Inflammatory macrophage (primary cell): ENCODE measurements at places on chromosomes 1 and 21.
A peak's percentile ranks its signal among the peaks of the same experiment; 100 is the strongest.

DNA sequence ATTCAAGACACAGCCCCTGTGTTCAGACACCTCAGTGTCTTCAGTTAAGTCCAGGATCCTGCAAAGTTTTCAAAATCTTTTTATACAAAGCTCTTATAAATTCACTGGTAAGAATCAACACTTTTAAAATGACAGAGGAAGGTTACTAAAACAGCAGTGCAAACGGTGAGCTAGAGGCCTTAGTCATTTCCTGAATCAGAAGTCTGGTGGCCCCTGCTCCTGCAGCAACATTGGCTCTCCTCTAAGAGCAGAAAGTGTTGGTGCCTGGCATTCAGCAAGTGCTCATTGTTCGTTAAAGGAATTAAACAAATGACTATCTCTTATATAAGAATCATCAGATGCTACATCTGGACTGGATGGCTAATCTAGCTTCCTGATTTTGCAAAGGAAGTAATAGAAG lies 282.9 kb downstream of the PTGER3 start:
- DNase-seq, result peak; percentile 1

DNA sequence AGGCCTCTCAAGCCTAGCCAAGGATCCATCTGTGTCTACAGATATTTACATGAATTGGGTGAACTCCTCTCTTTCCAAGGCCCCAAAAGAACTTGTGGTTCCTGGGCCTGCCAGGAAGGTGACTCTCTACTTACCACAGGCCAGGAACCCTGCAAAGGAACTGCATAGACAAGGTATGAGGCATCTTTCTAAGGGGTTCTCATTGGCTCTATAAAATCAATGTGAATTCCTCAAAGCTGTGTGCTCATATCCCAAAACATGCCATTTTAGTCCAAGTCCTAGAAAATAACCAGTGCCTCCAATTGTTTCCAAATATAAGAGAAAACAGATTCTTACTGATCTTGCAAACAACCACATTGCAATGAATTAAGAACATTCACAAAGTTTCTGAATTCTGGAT lies 39.9 kb upstream of the RGL1 start:
- no peak for DNase-seq

- no peak for DNase-seq
Measured at GRCh38 chr1:166988974-166989515, at the start of gene MAEL. TSS of gene MAEL (plus strand) at chr1:166989280. CDS start at chr1:166989353, 73 bp downstream.

GRCh38 chr1:29754573-29755375 lies 518.5 kb downstream of the PTPRU start:
- no peak for DNase-seq

GRCh38 chr21:45905196-45905595 lies 76.4 kb upstream of the COL6A1 start:
- DNase-seq, result no peak

- no peak for DNase-seq
Measured at GRCh38 chr1:246166841-246167240, 340.2 kb downstream of the SMYD3 start.

GRCh38 chr1:151334822-151335221 lies 7.6 kb upstream of the PI4KB start:
- DNase-seq, result no peak

- no peak for DNase-seq
Measured at GRCh38 chr1:203289982-203290260, 15.4 kb upstream of the BTG2 start.

DNA sequence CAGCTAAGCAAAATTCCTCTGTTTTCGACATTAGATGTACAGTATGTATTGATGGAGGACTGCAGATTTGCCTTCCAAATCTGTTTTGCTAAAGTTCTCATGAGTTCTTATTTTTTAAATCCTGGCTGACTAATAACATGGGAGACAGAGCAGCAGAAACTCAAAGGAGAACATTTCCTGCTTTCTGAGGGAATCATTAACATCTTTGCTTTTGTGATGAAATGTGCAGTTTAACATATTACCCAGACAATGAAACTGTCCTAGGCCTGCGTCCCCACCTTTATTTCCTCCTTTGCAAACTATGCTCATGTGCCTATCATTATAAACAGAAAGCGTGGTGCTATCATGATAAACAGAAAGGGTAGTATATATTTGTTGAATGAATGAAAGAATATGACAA lies 149.9 kb downstream of the ZP4 start:
- DNase-seq, result no peak

- DNase-seq, result no peak
Measured at GRCh38 chr1:33725037-33725436, 138.8 kb upstream of the HMGB4 start.

DNA sequence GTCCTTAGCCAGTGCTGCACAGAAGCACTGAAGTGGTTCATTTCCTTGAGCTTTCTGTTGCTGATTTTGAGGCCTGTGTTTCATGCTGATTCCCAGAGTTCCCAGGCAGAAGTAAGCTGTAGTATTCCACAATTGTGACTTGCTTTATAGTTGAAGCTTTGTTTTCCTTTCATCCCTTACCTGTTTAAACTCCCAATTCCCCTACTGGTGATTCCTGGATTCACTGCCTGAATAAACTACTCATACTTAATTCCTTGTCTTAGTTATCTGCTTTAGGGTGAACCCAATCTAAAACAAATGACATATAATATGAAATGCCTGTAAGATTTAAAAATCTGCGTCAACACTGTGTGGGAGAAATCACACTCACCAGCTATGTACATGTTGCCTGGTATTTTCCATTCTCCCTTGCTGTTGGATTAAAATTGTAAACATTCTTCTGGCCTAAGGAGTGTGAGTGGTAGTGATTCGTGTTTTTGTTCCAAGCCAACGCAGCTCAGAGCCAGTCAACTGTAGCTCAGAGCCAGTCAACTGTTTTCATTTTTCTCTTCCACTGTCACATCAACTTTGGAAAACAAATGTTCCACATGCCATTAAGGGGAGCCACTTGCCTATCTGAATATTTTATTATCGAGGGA lies 879.4 kb downstream of the MRPL39 start:
- no peak for DNase-seq

- DNase-seq, result no peak
Measured at GRCh38 chr1:50271337-50271736, 151.9 kb downstream of the DMRTA2 start.

DNA sequence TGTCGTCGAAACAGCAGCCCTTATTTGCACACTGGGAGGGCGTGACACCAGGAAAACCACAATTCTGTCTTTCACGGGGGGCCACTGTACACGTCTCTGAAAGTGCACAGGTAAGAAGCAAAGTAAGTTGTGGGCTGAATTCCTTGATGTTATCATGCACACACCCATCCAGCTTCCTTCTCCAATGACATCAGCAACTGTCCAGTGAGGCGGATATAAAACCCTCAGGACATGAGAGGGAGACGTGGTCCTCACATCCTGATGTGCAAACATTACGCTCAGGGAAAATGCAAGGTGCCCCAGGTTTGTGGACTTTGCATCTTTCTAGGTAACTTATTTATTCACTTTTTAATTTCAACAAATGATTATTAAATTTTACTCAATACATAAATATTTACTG lies 3.0 kb downstream of the TFF1 start:
- DNase-seq, result no peak

DNA sequence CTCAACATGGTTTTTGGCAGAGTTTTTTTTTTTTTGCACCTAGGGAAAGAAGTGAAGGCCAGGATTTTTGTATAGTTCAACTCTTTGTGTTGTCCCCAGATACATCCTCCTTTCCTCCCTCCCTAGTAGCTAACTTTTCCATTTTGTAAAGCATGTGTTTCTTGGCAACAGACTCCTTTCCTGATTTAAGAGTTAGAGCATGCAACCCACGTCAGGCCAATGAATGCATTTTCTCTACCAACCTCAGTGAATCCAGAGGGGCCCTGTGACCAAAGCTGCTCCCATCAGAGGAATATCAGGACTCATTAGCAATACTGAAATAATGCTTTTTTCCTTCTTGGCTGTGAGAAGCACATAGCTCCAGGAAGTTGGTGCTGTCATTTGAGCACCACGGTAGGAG lies 287.2 kb downstream of the LMO4 start:
- no peak for DNase-seq

DNA sequence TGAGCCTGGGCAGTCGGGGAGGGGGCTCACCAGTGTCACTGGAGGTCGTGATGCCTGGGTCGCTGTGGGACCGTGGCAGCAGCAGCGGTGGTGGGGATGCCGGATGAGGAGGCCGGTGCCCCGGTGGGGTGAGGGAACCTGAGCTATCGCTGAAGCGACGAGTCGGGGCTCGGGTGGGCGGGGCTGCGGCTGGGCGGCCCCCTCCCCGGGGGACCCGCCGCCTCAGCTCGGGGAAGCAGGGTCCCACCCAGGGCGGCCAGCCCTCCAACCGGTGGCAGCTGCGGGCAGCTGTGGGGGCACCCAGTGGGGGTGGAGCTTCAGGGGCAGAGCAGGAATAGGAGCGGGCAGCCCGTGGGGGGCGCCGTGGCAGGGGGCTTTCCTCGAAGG lies 5.0 kb downstream of the ENTREP3 start:
- DNase-seq, result no peak

- DNase-seq, result peak; percentile 8
Measured at GRCh38 chr1:241817956-241818612, 29.9 kb upstream of the EXO1 start.

GRCh38 chr1:214739621-214740238 lies 136.7 kb downstream of the CENPF start:
- no peak for DNase-seq
